ENCODE measurements at places on chromosomes 3 and 15. TPM values are rescaled to one million over a fixed set of nuclear protein-coding genes. Genes with fewer than 3 reads are reported as not detected.

DLEC1 gene
- total RNA-seq = 0.16 TPM

- no peak for DNase-seq
These were observed 72.0 kb downstream of the C3orf38 start for GRCh38 chr3:88221726-88222125.

DNA sequence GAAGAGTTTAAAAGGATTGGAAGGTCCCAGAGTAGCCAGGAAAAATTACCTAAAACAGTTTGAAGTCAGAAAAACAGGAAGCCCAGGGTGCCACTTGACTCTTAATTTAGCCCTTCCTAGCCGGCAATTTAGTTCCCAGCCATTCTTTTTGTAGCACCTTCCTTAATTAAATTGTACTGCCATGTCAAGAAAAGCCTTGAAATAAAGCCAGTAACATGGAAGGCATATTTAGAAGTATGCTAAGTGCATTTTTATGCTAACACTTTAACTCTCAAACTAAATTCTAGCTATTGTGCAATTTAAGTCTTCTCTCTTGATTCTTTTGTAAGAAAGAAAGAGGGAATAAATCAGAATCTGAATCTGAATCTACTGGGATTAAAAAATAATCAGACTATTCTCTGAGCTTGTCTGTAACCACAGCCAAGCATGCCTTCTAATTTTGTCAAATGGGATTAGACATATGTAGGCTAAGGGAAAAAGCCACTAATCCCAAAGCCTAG, 43.2 kb downstream of the MAP3K13 start:
- no peak for DNase-seq

HGD gene
- 0.14 TPM for total RNA-seq

ARHGEF26 gene
- total RNA-seq = 0.18 TPM

GOLGA6A gene
- not detected for total RNA-seq

Data from activated T-helper 2 cell treated with anti-CD3 and anti-CD28 coated beads, Interferon-gamma antibody, Interleukin-2, Interleukin-4, amounts not matched to agents 10 μg/mL and 5 μg/mL and 100 μg/mL, durations not matched to agents 14 hours and 24 hours and 36 hours (primary cell).